ENCODE measurements at places on chromosomes 11 and 22.

DNA sequence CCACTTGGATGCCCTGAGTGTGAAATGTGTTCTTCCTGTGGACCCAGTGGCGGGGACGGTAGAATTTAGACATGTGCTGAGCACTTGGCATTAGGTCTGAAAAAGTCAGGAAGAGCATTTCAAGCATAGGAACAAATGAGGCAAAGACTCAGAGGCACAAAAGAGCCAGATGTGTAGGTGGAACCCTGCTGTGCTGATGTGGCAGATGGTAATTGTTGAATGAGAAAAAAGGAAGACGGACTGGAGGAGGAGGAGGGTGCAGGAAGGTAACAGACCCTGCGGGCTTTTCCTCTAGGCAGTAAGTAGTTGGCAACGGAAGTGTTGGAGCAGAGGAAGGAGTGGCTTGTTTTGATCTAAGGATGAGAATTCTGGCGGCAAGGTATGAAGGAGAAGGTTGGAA, 985.8 kb downstream of the TBC1D22A start:
- no peak for DNase-seq

DNA sequence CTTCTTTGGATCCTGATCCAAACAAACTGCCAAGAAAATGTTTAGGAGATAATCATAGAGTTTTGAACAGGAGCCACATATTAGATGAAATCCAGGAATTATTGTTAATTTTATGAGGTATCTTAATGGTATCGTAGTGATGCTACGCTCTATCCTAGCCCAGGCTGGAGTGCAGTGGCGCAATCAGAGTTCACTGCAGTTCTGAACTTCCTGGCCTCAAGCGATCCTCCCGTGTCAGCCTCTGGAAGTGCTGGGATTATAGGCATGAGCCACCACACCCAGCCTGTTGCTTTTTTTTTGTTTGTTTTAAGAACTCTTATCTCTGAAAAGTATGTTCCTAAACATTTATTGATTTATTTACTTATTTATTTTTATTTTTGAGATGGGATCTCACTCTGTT, 2.4 kb downstream of the GSTT4 start:
- DNase-seq: no peak

DNA sequence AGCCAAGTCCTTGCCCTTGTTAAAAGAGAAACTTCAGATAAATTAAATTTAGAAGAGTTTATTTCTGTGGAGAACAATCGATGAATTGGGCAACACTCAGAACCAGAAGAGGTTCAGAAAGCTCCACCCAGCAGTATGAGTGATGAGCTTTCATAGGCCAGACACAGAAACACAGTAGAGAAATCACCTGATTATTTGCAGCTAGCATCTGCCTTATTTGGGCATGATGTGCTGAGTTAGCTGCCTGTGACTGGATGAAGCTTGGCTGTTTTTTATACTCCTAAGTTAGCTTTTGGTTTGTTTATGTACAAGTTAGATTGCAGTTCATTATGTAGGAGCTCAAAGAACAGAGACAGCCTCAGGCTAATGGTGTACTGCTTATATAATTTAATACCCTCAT, 269.5 kb upstream of the SESN3 start:
- no peak for DNase-seq

DNA sequence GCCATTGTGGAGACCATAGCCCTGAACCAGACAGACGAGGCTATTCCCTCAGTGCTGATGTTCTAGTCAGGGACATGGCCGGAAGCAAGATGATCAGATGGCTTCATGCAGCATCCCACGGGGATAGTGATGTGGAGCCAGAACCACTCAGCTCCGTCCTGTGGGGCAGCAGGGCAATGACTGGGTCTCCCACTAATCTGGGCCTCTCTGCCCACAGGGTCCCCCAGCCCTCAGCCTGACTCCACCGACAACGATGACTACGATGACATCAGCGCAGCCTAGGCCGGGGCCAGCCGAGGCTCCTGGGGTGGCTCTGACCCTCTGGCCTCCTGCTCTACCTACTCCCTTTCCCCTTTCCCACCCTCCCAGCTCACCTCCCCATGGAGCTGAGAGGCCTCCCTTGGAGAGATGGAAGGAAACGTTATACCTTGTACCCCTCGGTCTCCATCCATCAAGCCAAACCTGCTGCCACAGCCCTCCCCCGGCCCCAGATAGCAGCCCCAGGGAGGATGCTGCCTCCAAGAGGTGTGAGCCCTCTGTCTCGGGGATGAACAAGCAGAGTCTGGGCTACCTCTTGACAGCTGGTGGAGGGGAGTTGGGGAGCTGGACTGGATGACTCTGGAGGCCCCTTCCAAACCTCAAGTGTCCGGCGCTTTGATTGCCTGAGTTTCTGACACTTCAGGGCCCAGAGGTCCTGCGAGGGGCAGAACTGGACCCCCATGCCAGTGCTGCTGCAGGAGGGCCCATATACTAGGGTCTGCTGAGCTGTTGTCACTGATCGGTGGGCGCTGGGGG, 47.8 kb downstream of the CD6 start:
- no peak for DNase-seq

DNA sequence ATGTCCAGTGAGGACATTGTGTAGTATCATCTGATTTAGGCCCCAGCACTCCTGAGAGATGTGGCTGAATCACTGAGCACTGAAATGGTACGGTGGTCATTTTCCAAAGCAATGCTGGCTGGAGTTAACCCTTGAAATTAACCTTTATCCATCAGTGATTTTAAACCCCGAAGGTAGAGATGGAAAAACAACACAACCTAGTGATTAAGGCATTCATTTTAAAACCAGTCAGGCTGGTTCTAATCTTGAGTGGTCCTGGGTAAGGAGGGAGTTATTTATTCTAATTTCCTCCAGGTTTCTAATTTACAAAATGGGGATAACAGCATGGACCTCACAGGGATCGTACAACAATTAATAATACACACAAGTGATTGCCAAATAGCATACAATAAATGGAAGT, 6.6 kb upstream of the CSNK2A3 start:
- no peak for DNase-seq

DNA sequence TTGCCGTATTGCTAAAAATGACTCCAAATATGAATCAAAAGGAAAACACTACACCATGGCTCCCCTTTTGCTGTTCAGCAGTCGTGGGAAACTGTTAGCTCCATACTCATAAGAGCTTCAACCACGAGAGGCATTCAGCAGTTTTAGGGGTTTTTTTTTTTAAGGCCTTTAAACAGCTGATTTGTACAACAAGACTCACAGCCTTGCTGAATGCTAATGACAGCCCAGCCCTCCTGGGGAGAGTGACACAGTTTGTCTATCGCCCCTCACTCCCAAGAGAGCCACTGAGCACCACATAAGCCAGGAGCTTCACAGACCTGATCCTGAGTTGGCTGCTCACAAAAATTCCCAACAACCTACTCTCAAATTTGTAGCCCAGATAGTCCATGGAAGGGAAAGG, 32.4 kb downstream of the GALNT18 start:
- DNase-seq: no peak

DNA sequence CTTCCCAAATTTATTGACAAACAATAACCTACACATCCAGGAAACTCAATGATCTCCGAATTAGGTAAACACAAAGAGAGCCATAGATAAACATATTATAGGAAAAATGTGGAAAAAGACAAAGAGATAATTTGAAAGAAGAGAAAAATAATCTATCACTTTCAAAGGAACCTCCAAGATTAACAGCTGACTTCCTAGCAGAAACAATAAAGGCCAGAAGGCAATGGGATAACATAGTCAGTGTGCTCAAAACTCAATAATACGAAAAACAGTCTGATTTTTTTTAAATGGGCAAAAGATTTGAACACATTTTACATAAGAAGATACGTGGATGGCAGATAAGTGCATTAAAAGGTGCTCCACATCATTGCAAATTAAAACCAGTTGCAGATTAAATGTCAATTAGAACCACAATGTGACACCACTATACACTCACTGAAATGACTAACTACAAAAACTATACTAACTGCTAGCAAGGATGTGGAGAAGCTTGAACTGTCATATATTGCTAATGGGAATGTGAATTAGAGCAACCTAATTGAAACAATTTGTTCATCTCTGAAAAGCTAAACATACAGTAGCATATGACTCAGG, 300.4 kb downstream of the TMEM135 start:
- DNase-seq: no peak

DNA sequence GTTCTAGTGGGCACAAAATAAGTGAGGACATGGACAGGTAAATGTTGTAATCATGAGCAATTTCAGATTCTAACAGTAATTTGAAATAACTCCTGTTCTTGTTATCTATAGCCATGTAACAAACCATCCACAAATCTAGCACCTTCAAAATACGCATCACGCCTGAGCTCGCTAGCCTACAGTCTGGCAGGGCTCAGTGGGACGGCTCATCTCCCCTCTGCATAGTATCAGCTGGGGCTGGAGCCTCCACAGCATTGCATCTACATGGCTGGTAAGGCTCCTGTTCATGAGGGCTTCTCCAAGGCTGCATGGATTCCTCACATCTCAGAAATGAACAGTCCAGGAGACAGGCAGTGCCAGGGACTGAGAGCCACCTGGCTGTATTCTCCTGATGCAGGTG, 112.6 kb downstream of the KCNQ1 start:
- no peak for DNase-seq

- no peak for DNase-seq
Measured at GRCh38 chr11:75155570-75156422, 4.9 kb downstream of the SLCO2B1 start.

GRCh38 chr22:34997633-34998299, 68.2 kb upstream of the ISX start:
- DNase-seq: no peak

DNA sequence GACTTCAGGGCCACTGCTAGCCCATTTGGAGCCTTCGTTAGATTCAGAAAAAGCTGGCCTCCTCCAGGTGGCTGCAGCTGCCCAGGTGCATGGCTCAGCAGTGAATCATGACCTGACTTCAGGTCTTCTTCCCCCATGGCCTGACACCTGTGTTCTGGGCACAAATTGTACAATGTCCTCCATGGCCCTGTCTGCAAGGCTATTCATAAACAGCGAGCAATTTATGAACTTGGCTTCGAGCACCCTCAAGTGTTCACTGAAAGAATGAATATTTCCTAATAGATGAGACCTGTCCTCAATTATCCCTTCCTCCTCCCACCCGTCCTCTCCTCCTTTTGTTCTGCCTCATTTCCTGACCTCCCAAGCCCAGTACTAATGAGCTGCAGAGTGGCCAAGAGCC, 12.2 kb upstream of the VPS37C start:
- DNase-seq: no peak

GRCh38 chr11:87366346-87366745, 328.6 kb downstream of the TMEM135 start:
- DNase-seq: no peak

GRCh38 chr11:75986966-75987365, 172.0 kb downstream of the UVRAG start:
- no peak for DNase-seq

DNA sequence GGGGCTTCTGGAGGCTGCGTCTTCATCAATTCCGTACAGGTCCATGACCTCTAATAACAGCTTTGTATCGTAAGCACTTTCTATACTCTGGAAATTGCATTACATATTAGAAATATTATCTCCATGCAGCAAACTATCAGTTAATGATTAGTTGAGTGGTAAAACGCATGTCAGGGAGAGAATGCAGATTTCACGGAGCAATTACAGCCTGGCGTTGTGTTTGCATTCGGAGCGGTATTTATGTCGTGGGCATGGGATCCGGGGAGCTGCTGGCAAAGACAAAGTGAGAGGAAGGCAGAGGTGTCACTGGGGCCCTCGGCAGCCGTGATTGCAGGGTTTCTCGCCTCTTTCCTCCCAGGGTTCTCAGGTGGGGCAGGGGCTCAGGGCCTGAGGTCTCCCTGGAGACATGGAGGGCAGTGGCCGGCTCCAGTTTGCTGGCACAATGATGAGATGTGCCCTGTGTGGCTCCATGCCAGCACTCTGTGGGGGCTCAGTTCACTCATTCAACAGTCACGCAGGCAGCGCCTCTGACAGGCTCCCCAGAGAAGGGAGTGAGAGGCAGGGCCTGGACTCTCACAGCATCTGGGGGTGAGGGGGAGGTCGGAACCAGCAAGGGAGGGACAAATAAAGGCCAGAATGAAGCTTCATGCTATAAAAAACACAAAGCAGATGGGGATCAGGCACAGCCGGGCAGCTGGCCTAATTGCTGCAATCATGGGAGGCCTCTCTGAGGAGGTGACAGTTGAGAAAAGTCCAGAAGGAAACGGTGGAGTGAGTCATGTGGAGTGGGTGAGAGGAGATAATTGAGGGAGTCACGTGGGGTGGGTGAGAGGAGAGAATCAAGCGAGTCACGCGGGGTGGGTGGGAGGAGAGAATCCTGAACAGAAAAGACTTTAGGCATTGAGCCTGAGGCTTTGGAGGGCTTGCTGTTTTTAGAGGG, 1002.7 kb downstream of the BRD1 start:
- no peak for DNase-seq

DNA sequence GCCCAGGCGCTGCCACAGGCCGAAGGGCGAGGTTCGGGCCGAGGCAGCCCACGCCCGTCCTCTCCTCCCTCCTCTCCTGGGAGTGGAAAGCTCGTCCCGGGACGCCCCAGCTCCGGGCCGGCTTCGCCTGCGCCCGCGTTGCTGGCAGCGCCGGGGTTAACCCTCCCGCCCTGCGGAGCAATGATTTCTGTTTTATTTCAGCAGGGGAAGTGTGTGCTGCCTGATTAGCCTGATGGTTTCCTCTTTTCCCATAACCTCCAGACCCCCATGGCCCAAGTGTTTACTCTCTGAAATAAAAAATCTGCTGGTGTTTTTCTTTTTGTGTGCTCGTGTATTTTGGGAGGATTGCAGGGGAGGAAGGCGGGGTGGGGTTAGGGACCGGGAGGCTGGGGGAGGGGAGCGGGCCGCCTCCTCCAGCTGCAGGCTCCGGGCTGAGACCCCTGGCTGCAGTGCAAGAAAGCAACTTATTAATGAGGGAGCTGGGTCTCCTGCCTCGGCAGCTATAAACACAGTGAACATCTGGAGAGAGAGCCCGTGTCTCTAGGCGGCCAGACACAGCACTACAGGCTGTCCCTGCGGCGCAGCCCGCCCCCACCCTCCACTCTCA, 38.6 kb downstream of the ETS1 start:
- no peak for DNase-seq

DNA sequence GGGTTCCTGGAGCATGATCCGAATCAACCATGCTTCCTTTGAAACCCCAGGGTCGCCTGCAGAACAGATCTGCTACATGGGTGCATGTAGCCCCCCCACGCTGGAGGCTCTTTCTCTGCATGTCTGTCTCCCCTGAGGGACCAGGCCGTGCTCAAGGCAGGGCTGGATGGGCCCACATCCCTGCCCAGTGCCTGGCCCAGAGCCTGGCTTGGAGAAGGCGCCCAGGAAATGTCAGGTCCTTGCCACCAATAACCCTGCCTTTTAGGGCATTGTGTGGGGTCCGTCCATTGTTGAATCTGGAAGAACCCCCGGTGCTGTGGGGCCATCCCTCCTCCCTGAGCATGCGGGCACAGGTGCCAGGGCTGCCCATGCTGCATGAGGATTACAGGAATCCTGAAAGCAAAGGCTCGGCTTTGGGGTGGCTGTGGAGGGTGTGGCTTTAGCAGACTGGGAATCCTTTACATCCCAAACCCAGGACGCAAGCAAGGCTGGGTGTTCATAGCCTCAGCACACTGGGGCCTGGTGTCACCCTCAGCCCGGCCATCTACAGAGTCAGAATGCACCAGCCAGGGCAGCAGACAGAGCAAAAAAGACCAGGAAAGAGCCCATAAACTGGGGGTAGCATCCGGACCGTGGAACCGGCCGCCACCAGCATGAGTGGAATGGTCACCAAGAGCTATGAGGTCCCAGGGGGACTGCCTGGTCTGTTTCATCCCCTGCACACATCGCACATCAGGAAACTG, 48.2 kb downstream of the RTL6 start:
- DNase-seq: peak; percentile 1

Measured in hippocampal formation (tissue), 2 donors.